ENCODE measurements at places on chromosomes 2 and 18.

- no peak for DNase-seq
These were observed 421.0 kb upstream of the NETO1 start for GRCh38 chr18:73288813-73289212.

GRCh38 chr2:71154279-71154678 is 23.8 kb downstream of the MPHOSPH10 start:
- DNase-seq: no peak

GRCh38 chr2:127084611-127085316 is 22.2 kb downstream of the BIN1 start:
- DNase-seq: peak; percentile 32

GRCh38 chr18:26869640-26870039 is 4.1 kb upstream of the AQP4 start:
- DNase-seq: no peak

DNA sequence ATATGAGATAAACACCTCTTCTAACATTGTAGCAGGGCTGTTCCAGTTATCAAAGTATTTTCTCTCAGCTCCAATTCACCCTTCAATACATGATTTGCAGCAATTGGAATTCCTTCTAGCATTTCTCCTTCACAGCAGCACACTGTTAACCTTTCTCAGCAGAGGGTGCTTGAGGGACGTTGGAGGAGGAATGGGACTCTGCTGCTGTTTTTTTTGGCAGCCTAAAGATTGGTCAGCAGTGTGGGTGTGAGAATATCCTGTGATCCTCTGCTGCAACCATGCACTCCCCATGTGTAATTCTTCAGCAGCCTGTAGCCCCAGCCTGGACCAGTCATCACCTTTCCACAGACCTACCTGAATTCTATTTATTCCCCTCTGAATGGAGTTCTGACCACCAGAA is 1708.9 kb upstream of the CELF4 start:
- DNase-seq: no peak

DNA sequence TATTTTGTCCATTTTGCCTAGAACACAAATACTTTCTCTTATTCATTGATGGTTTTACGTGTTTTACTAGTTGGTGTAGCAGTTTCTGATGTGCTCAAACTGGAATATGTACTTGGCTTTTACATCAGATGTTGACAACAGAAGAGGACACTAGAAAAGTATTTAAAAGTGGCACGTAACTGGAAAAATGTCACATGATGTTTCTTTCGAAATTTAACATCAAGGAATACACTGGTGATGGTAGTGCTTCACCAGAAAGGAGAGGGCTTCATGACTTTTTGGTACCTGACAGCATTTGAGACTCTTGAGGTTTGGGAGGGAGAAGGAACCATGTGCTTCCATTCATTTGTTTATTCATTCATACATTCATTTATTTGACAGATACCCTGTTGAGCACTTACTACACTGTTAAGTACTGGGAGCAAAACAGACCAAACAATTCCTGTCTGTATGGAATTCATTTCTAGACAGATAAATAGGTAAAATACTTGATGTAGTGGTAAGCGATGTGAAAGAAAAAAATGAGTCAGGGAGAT is 1.5 kb downstream of the GIGYF2 start:
- no peak for DNase-seq

GRCh38 chr2:31728406-31729064 is 147.8 kb upstream of the SRD5A2 start:
- DNase-seq: no peak

DNA sequence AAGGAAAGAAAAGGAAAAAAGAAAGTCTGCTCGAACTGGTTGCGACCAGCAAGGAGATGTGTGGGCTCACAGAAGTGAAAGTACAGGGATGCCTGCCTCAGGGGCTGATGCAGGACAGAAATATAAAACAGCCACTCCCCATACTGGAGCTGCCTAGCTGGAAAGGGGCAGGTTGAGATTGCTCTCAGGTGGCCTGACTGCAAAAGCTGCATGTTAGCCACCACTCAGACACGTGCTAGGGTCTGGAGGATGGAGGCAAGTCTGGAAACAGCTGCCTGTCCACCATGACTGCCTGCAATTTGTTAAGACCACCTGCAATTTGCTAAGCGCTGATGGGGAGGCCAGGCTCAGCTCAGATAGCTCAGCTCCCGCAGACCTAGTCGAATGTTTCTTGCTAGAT is 17.9 kb downstream of the B3GNT7 start:
- no peak for DNase-seq

GRCh38 chr2:236565212-236565611 is 4.4 kb upstream of the ACKR3 start:
- DNase-seq: no peak

GRCh38 chr2:124001696-124002430 is 23.2 kb upstream of the CNTNAP5 start:
- no peak for DNase-seq

- DNase-seq: no peak
These were observed 123.2 kb upstream of the TWIST2 start for GRCh38 chr2:238724728-238725127.

- no peak for DNase-seq
These were observed 84.1 kb upstream of the MGAT5 start for GRCh38 chr2:134169788-134170187.

- no peak for DNase-seq
These were observed 12.2 kb downstream of the BIN1 start for GRCh38 chr2:127094509-127095366.

DNA sequence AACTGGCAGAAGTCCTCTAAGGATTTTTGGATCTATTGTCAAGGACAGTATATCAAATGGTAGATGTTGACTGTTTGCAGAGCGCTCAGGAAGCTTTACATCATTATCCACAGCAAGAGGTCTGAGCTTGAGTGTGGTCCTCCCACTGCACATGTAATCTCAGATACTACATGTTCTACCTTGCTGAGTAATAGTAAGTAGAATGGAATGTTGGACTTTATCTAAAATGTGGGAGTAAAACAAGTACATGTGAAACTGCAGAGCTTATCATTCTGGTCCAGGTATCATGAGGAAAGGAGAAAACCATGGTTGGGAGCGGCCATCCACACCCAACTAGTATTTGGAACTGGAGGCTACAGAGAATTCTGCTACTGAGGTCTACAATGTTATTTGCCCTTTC is 19.3 kb upstream of the CD28 start:
- no peak for DNase-seq

- DNase-seq: no peak
These were observed 90.3 kb upstream of the SESTD1 start for GRCh38 chr2:179354739-179355537.

GRCh38 chr2:144567745-144568144 is 47.8 kb upstream of the ZEB2 start:
- no peak for DNase-seq

DNA sequence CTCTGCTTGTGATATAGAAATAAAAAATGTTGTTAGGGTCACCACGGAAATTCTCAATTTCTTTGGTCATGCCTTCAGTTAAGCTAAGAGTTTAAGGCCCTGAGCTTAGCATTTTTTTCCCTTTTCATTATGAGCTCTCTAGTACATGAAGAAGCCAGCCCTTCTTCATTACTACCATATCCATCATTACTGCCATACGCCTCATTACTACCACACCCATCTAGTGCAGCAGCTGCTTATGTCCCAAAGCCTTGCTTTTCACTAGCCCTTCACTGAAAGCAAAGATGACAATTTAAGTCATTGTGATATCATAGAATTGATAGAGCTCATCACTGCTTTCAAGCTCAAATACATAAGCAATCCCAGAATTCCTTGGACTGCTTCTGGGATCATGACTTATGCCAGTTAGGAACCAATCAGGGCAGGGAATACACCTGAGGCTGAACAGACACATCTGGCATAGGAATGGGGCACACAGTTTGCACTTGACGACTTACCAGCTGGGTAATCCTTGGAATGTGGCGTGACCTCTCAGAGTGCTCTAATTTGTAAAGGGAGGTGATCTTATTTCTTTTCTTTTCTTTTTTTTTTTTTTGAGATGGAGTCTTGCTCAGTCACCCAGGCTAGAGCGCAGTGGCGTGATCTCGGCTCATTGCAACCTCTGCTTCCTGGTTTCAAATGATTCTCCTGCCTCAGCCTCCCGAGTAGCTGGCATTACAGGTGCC is 40.3 kb downstream of the SOWAHC start:
- no peak for DNase-seq

DNA sequence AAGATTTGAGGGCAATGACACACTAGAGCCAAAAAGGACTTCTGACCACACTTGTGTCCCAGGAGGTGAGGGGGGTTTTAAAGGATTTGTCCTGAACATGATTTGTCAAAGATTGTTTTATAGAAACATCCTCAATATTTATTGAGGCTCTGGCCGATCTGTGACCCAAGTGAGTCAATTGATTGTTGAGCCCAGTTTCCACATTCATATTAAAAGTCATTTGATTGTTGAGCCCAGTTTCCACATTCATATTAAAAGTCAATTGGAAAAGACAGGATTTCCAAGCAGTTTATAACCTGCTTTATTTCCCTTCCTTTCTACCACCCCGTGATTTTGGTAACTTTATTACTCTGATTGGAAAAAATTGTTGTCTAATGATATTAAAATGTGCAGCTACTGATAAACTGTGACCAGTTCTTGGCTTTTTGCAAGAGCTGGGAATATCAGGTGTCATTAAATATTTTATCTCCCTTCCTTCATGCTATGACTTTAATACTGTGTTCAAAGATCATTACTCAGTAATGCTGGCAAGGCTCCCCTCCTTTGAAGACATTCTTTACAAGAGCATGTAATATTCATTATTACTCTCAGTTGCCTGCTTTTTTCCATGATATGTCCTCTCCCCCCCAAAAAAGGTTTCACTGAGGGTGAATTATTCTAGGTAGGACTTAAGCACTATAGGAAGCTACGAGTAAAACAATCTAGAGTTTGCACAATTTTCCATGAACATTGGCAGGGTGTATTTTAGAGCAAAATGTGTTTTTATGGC is 75.3 kb downstream of the HRH4 start:
- DNase-seq: no peak

GRCh38 chr2:177024765-177025164 is 187.8 kb upstream of the HNRNPA3 start:
- DNase-seq: no peak

DNA sequence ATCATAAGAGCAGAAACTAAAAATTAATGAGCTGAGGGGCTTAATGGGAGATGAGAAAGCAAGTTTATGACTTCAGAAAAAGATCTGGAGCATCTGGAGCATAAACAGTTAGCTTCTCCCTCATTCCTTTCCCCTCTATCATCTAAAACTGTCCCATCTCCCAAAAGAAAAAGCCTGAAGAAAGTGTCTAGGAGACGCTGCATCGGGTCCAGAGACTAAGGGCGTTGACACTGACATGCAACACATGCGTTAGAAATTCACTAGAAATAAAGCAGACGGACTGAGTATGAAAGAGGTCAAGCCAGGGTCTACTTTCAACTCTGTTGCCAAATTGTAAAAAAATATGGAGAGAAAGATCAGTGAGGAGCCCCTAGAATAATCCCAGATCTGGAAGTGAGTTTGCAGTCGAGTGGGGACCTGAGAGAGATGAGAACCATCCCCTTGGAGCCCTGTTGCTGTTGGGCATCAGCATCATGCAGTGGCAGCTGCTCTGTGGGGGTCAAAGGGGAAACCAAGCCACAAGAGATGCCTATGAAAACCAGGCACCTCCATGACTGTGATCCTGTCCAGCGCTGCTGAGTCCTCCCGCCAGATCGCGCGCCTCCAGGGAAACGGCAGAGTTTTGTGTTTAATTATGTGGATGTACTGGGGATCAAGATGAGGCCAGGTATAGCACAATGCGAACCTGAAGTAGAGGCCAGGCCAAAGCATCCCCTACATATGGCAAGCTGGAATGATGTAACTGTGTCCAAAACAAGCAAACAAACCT is 13.9 kb downstream of the ANTXR1 start:
- DNase-seq: no peak

- no peak for DNase-seq
These were observed 70.1 kb downstream of the NABP1 start for GRCh38 chr2:191748059-191748461.

GRCh38 chr18:12574494-12575185 is 83.3 kb downstream of the SPIRE1 start:
- no peak for DNase-seq

DNA sequence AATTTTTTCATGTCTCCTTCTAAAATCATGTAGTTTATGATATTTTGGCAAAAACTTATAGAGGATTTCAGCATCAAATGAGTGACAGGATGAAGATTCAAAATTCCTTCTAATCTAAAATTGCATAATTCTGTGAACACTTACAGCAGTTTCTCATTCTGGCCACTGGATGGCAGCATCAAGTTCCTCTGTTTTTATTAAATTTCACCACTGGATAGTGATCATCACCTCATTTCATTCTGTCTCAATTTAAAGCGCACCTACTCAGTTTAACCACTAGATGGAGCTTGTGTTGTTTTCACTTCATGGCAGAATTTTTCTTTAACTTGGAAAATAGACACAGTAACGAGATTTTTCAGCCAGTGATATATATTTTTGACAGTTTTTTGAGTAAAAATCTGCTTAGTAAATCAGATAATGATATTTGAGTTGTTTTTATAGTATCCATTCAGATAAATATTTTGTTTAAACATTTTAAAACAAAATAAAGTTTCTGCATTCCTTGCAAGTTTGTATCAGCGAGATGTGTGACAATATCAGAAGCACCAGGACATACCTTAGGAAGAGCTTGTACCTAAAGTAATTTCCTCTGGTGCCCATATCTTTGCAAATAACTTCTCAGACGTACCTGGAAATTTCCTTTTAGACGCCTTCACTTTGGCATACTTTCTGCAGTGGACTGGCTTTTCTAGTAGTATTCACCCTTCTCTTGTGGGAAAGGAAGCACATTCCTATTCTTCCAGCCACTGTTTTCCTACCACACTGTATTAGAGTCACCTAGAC is 94.7 kb upstream of the ARHGAP15 start:
- peak; percentile 47 for DNase-seq

GRCh38 chr2:158578703-158579330 is 122.1 kb downstream of the PKP4 start:
- DNase-seq: no peak

GRCh38 chr18:46772357-46772756 is 15.5 kb upstream of the ST8SIA5 start:
- no peak for DNase-seq

- no peak for DNase-seq
These were observed 56.8 kb downstream of the OLA1 start for GRCh38 chr2:174191342-174192074.

- peak; percentile 68 for DNase-seq
These were observed 216.0 kb downstream of the TGIF1 start for GRCh38 chr18:3665780-3666525.

DNA sequence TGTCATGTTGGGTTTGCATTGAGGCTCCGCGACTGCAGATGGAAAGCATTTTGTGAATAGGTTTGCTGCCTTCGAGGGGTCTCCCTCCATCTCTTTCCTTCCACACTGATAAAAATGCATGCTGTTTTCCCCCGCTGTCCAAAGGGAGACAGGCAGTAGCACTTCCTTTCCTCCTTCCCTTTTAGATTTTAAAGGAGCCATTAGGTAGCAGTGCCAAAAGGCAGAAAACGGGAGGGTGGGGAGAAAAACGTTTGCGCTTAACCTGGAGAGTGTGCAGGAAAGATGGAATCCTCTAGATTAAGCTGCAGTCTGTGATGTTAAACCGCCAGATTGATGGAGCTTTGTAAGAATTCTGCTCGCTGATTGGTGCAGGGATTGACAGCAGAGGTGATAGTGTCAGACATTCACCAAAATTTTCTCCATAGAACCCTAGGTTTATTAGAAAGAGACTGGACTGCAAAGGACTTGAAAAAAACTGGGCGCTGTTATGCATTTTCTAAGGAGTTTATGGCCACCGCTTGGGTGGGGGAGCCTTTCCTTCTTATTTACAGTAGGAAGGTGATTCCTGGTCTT is 688 bp downstream of the MAPRE2 start:
- DNase-seq: no peak

All from CD4-positive, alpha-beta T cell treated with Interferon gamma for 1 hour (primary cell).